ENCODE measurements at places on chromosomes 1 and 21. TPM values are rescaled to one million over a fixed set of nuclear protein-coding genes. Genes with fewer than 3 reads are reported as not detected.

Gene ZNF683
- total RNA-seq, result not detected

Gene DRAM2
- 25.1 TPM for total RNA-seq

Gene LCE3D
- total RNA-seq, result not detected

Gene EFNA1
- 2.8 TPM for total RNA-seq

Gene GNAT2
- total RNA-seq, result not detected

Measured in G401 (cell line).